ENCODE measurements at places on chromosomes 5 and 9. TPM values are rescaled to one million over a fixed set of nuclear protein-coding genes. Genes with fewer than 3 reads are reported as not detected.

- H3K4me1 ChIP-seq, result no peaks in the 10 kb centered on the region
- H3K27me3 ChIP-seq, result no peaks in the 10 kb centered on the region
- no peak overlapping the region for H3K27ac ChIP-seq
- H3K4me3 ChIP-seq, result no peak overlapping the region
These were observed 51.1 kb upstream of the CTNND2 start for GRCh38 chr5:11955331-11955730.

DNA sequence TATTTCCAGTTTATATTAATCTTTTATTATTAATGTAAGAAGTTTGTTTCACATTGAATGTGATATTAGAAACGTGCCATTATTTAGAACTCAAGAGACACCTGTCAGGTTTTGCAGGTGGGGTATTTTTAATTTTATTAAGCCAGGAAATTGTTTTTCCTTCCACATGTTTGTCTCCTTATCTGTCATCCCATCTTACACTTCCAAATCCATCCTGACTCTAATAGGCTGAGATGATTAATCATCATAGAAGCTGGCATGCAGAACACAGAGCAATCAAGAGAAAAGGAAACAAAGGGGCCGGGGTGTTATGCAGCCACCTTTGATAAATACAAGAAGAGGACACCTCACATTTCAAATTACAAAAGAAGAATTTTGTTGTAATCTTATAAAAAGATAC lies 506.5 kb downstream of the ISL1 start:
- no peak overlapping the region for H3K27ac ChIP-seq
- no peaks in the 10 kb centered on the region for H3K4me1 ChIP-seq
- H3K36me3 ChIP-seq, result no peaks in the 10 kb centered on the region
- no peaks in the 10 kb centered on the region for H3K27me3 ChIP-seq
- H3K4me3 ChIP-seq, result no peak overlapping the region
- no peak for DNase-seq

- peak; percentile 61 for DNase-seq
- H3K36me3 ChIP-seq, result peaks cover 2% of the 10 kb centered on the region
- peaks cover 2% of the 10 kb centered on the region for H3K27me3 ChIP-seq
- peaks cover 23% of the 10 kb centered on the region for H3K4me1 ChIP-seq
These were observed 18.0 kb downstream of the MGAT1 start for GRCh38 chr5:180784497-180785097.

Gene SV2C
- 0.03 TPM for total RNA-seq

DNA sequence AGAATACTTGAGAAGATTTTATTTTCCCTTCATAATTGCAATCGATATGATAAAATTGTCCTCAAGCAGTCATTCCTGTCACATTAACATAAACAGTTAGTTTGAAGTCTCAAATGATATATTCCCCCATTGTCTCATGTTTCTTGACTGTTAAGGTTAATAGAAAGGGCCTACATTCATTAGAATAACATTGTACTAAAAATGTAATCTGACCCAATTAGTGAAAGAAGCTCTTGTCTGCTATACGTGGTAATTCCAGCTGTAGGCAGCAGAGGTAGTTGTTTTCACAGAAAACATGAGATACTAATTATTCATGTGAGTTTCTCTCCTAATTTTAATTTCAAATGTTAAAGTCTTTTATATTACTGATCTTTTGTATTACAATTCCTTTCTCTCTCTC lies 25.9 kb upstream of the AP3B1 start:
- peaks cover 16% of the 10 kb centered on the region for H3K27me3 ChIP-seq
- H3K4me3 ChIP-seq, result no peak overlapping the region
- DNase-seq, result no peak
- H3K27ac ChIP-seq, result no peak overlapping the region
- H3K4me1 ChIP-seq, result no peaks in the 10 kb centered on the region

Gene CARD9
- total RNA-seq, result 0.45 TPM

GRCh38 chr5:1445313-1445688 lies at the start of gene SLC6A3:
Gene SLC6A3 (minus strand): TSS chr5:1445440. CDS start chr5:1443197, 2,243 bp downstream.
- peaks cover 39% of the 10 kb centered on the region for H3K27me3 ChIP-seq
- H3K27ac ChIP-seq, result no peak within 1 kb of the TSS
- peaks cover 19% of the 10 kb centered on the region for H3K4me1 ChIP-seq
- H3K4me3 ChIP-seq, result peak within 1 kb of the TSS; percentile 18
- peak; percentile 41 for DNase-seq
- no peaks in the 10 kb centered on the region for H3K36me3 ChIP-seq

- no peak overlapping the region for H3K4me3 ChIP-seq
- no peaks in the 10 kb centered on the region for H3K36me3 ChIP-seq
- no peaks in the 10 kb centered on the region for H3K4me1 ChIP-seq
- no peaks in the 10 kb centered on the region for H3K27me3 ChIP-seq
- no peak for DNase-seq
These were observed 136.3 kb downstream of the ADAMTS16 start for GRCh38 chr5:5276430-5276829.

Gene SPINK7
- not detected for total RNA-seq

DNA sequence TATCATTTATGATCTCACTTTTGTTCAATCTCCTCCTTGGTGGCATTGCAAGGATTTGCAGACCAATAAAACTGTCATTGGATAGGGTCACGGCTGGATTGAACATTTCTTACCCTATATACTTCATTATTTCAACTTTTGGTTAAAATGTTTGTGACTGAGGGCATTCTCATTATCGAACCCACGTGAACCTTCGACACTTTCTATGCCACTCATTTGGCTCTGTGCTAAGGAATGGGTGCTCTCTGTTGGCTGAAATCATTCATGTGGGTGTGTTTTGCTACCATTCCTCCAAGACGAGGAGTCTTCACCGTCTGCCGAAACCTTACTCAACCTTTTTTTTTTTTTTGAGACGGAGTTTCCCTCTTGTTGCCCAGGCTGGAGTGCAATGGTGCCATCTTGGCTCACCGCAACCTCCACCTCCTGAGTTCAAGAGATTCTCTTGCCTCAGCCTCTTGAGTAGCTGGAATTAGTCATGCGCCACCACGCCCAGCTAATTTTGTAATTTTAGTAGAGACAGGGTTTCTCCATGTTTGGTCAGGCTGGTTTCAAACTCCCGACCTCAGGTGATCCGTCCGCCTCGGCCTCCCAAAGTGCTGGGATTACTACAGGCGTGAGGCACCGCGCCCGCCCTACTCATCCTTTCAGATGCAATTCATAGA lies 62.5 kb downstream of the CSNK1A1 start:
- H3K4me3 ChIP-seq, result no peak overlapping the region
- no peaks in the 10 kb centered on the region for H3K4me1 ChIP-seq
- no peak for DNase-seq
- no peak overlapping the region for H3K27ac ChIP-seq
- peaks cover 6% of the 10 kb centered on the region for H3K27me3 ChIP-seq

Data from activated naive CD8-positive, alpha-beta T cell treated with anti-CD3 and anti-CD28 coated beads, Interleukin-2, amount 10 ng/mL, durations not matched to agents 7 days and 5 days (primary cell).